ENCODE measurements at places on chromosomes 7 and 10.

DNA sequence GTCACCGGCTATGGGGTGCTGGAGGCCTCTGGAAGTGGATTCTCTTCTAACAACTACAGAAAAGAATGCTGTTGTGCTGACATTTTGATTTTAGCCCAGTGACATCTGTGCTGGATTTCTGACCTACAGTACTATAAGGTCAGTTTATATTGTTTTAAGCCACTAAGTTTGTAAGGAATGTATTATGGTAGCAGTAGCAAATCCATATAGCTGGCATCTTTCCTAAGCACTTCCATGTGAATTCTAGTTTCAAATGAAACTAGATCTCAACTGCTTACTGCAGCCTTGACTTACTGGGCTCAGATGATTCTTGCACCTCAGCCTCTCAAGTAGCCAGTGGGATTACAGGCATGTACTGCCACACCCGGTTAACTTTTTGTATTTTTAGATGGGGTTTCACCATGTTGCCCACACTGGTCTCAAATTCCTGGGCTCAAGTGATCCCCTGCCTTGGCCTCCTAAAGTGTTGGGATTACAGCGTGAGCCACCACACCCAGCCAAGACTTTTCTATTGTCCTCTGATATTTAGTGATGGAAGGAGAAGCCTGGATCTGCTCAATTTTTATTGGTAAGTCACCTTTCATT lies 414.0 kb downstream of the PHTF2 start:
- DNase-seq, result no peak

- DNase-seq, result no peak
Measured at GRCh38 chr7:49927631-49928030, 154.2 kb downstream of the VWC2 start.

- DNase-seq, result no peak
Measured at GRCh38 chr10:17431871-17432311, 22.5 kb downstream of the ST8SIA6 start.

GRCh38 chr7:84682543-84682942 lies 488.0 kb upstream of the SEMA3A start:
- DNase-seq, result no peak

DNA sequence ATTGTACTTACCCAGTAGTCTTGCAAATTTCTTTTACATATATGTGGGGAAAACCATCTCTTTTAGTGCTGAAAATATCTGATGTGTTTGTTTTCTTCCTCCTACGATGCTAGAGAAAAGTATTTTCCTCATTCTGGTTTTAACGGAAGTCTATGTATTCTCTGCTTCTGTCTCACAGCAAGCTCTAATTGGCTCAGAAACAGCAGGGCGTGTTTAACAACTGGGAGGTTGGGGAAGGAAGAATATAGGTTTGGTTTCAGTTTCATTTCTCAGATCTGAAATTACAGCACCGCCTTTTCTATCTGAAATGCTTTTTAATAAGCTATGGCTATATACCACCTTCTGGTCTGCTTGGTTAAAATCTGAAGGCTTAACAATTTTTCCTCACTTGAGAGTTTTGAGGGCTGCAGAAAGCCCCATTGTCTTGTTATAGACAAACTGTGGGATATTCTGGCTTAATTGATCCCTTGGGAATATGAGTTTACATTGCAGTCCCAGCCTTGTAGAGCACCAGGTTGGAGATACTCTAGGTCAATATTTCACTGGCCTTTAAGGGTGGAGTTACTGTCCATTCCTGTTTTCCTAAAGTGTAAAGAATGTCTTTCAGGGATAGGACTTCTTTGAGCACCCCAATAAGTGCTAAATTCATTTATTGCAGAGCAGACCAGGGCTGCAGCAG lies at the start of gene SAMD9:
Gene SAMD9, minus strand, starts transcription at position 128 of the 679 bp plus-strand sequence. CDS start 11,882 bp downstream, outside the sequence.
- DNase-seq, result peak; percentile 23

DNA sequence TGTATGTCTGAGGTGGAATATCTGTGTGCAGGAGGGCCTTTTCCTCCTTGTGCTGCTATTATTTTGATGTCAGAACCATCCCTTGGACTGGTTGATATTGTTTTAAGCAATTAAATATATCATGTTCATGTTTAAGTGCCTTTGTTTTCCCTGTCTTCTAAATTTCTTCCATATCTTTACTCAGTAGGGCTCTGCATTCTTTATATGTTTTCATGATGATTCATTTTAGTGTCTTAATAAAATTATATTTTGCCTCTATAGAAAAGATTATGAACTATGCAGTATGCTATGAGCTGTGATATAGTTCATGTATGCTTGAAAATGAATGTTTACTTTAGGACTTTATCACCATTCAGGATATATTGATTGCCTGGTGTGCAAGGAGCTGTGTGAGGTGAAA lies 34.8 kb downstream of the AHR start:
- DNase-seq, result no peak

GRCh38 chr7:17580856-17581255 lies 282.4 kb downstream of the AHR start:
- DNase-seq, result no peak

GRCh38 chr10:21888959-21889358 lies 114.6 kb downstream of the DNAJC1 start:
- no peak for DNase-seq

DNA sequence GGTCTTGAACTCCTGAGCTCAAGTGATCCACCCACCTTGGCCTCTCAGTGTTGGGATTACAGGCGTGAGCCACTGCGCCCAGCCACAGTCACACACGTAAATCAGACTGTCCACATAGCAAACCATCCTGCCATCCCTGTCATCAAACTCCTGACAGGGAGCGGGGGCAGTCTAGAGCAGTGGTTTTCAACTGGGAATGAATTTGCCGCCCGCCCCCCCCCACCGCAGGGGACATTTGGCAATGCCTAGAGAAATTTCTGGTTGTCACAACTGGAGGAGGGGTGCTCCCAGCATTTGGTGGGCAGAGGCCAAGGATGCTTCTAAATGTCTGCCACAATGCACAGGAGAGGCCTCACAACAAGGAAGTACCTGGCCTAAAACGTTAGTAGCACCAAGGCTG lies 24.1 kb downstream of the CAMK2G start:
- no peak for DNase-seq

DNA sequence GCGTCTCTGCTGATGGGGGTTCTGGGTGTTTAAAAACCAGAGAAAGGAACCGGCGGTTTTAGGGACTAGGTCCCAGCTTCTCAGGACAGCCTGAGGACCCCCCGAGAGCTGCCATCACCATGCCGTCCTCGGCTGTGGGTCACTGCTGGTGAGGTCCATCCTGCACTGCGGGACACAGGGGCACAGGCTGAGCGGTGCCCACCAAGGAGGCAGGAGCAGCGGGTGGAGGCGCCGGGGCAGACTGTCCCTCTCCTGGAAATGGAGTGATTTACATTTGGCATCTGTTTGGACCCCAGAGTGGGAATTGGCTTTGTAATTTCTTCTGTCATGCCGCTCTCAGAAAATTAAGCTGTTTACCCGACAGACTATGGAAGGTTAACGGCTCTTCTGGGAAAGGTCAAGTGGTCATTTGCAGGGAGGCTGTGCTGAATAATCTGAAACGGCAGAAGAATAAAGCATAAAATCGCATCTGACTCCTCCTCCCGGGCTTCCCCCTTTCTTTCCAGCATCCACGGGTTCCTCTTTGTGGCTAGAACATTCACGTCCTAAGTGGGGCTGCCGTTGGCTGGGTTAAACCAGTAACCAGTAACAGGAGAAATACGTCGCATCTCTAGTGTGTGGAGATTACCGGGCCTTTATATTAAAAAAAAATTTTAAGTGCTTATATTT lies 31.7 kb downstream of the LHPP start:
- DNase-seq, result no peak

GRCh38 chr7:141992688-141993087 lies 3.0 kb upstream of the MGAM start:
- DNase-seq, result no peak

DNA sequence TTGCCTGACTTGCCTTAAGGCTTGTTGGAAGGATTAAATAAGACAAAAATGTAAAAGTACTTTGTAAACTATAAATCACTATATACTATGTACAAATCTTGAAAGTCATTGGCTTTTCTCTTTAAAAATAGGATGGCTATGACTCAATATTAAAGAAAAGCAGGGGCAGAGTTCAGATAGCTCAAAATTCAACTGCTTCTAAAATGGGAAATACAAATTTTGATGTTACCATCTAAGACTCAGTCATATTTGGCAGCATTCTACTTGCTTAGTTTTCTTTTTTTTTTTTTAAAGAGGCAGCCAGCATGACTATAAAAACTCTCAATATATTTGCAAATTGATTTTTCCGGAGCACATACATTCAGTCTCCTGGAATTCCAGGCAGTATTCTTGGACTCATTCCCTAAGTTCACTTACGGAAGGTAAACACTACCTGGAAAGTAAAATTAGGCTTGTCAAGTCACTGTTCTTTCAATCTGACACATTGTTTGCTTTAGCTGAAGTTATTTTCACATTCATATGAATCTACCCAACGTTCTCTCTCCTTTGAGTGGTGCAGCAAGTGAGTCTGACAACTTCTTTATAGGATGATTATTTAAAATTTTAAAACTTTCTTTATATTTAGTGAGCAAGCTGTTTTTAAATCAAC lies 133.8 kb upstream of the CCDC6 start:
- no peak for DNase-seq

GRCh38 chr10:48898426-48898825 lies 41.2 kb downstream of the LRRC18 start:
- DNase-seq, result no peak

- no peak for DNase-seq
Measured at GRCh38 chr10:88116971-88117626, 253.7 kb downstream of the PTEN start.

DNA sequence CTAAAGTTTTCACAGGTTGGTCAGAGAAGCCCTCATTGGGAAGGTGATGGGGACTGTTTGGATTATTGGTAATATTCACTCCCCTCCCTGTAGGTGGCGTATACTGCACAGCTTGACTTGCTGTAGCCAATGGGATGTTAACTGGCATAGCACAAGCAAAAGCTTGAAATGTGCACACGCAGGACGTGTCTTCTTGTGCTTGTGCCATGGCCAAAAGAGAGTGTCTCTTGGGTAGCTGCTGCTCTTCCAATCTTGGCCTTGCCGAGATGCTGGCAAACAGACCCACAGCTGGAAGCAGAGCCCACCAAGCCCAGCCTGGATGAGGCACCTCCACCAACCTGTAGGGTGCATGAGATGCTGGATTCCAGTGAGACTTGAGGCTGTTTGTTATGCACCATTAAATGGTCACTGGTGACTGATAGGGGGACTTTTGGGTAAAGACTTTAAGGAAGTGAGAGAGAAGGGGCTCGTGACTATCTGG lies 266.0 kb downstream of the GRID1 start:
- DNase-seq, result no peak

DNA sequence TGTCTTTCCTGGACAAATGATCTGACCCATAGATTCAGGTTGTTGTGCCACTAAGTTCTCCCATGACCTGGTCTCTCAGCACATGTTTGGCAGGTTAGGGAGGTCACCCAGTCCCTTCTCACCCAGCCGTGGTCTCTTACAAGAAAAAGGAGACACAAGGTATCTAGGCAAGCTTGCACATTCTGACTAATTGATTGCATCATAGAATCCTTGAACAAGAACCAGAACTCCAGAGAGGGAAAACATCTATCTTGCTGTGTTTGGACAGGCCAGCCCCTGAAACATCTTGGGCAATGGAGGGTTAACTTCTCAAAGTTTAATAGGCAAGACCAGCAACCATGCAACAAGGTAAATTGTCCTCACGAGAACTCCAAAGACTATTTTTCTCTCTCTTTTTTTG lies 8.5 kb upstream of the HK1 start:
- no peak for DNase-seq

DNA sequence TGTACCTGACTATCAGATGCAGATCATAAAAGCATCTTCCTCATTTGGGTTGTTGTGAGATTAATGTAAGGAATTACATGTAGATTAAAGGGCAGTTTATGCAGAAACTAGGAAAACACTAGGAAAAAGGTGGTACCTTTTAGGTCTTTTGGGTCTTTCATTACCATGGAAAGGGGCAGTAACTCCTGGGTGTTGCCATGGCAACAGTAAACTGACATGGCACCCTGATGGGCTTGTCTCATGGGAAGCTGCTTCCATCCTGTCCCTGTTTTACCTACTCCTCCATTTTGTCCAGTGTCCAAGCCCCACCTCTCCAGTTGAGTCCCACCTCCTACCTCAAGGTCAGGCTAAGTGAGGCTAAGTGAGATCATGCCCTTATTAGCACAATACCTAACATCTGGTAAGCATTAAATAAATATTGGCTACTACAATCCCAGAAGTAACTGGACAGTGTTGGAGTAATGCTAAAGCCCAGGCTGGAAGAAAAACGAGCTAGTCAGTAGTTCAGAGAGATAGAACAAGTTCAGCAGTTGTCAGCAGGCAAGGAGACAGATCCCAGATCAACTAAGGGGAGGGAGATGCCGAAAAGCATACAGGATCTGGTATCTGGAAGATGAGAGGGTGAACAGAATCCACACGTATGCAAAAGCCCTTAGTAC lies 240.0 kb upstream of the AUTS2 start:
- DNase-seq, result no peak

DNA sequence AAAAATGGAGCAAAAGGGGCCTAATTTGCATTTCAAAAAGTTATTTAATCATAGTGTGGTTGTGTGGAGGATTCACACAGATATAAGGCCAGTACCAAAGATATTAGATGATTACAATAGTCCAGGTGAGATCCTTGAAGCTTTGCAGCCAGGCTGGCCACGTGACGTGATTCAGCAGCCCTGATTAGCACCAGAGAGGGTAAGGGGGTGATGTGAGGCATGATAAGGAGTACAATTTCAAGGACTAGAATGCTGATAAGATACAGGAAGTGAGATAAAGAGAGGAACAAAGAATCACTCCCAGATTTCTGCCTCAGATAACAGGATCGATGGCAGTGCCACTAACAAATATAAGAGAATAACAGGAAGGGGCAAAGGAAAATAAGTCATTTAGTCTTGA lies 108.4 kb upstream of the PALS2 start:
- DNase-seq, result no peak

DNA sequence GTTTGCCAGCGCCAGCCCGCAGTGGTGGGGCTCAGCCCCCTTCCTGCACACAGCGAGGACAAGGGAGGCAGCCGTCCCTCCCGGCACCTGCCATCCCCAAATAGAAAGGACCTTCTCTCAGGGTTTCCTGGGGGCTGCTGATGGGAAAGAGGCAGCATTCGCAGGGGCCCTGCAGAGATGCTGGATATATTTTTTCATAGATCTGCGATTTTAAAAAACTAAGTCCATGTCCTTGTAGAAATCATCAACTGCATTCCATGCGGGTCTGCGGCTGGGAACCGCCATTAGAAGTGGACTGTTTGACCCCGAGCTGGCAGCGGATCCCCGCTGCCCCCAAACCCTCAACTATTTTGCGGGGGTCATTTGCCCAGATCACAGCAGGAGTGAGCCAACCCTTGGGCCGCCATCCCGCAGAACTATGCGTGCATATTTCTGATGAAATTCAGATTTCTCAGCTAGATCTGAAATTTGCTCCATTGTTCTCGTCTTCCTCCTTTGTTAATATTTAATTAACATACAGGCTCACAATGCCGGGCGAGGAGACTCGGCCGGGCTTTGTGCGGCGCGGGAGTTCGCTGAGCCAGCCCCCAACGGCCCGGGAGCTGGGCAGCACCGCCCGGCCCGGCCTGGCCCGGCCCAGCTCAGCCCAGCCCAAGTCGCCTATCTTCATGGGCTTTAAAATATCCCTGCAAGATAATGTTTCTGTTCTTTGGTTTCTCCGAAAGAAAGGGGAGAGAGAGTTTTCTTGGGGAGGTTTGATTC lies 2.0 kb downstream of the EN2 start:
- no peak for DNase-seq

GRCh38 chr7:28002638-28003037 lies 178.0 kb downstream of the JAZF1 start:
- peak; percentile 2 for DNase-seq
